Motor neuron (in vitro differentiated cells): ENCODE measurements at places on chromosomes 4 and X.
A peak's percentile ranks its signal among the peaks of the same experiment; 100 is the strongest.

DNA sequence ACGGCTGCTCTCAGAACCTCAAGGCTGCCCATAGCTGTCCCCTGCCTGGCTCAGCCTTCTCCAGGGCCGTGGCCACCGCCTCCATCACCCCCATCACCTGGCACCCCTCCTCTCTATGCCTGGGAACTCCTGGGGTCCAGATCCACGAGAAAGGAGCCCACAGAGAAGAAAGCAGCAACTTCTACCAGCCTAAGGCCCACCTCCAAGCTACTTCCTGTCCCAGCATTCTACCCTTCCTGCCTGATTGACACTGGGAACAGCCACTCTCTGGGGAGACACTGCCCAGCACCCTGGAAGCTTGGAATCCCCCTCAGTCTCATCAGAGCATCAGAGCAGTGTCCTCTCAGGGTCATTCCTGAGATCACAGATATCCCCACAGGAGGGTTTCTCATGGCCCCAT lies 36.9 kb upstream of the PROM1 start:
- ATAC-seq = no peak

DNA sequence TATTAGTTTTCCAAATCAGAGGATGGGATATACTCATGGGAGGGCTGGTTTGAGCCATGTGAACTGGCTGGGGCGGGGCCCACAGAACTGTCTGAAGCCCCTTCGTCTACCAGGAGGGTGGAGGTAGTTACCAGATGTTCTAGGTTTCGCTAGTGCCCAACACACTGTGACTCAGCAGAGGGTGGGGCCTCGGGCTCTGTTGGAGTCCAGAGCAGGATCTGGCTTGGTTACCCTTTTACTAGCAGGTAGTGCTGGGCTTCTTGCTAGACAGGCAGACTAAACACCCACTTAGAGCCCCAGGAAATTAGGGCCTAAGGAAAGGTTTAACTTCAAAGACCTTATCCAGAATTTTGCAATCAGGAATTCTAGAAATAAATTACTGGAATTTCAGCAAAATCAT lies 56.2 kb upstream of the CHRDL1 start:
- ATAC-seq = no peak

DNA sequence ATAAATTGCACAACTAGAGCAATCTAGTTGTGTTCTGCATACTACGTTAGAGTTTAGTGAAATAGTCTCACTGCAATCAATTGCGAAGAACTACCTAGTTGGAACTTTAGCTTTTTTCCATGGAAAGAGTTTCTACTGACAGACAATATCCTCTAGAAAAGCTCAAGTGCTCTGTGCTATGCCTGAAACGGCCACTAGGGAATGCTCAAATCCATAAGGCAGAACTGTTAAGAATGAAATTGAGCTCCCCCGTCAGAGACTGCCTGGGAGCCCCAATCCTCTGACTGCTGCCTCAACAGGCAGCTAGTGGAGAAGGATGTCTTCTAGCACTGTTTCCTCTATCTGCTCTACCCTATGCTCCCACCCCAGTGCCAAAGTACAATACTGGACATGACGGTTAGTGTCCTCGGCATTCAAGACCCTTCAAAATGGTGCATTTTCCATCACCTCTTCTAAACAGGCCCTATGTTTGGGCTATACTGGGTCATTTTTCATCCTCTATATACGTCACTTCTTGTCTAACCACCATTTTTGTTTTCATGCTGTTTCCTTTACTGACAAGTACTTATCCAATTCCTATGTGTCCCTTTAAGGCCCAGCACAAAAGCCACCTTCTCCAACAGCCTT lies 35.3 kb downstream of the FRMD7 start:
- no peak for ATAC-seq

GRCh38 chr4:53196882-53197771 lies 168.7 kb downstream of the SCFD2 start:
- ATAC-seq = peak; percentile 86

DNA sequence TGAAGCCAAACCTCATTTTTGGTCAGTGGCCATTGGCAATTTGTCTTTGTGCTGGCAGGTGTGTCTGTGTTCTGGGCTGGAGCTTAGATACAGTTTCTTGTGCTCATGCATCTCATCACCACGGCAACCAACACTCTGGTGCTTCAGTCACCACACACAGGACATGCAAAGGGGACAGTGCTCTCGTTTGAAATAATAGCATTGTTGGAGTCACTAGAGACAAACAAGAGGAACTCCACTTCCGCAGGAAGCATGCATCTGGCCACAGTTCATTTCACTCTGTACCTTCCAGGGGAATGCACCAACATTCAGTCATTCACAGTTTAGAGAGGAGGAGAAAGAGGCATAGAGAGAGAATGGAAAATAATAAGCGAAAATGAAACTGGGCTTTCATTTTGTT lies 267.4 kb downstream of the ANK2 start:
- no peak for ATAC-seq

DNA sequence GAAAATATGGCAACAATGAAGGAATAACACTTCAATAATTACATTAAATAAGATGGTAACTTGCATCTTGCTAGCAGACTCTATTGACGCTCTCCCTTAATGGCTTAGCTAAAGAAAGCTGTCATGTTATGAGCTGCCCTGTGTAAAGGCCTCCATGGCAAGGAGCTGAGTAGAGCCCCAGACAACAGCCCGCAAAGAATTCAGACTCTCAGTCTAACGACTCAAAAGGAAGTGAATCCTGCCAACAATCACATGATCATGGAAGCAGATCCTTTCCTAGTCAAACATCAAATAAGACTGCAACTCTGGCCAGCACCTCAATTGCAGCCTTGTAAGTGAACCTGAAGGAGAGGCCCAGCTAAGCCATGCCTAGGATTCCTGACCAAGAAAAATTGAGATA lies 157.6 kb downstream of the MAB21L2 start:
- no peak for ATAC-seq

DNA sequence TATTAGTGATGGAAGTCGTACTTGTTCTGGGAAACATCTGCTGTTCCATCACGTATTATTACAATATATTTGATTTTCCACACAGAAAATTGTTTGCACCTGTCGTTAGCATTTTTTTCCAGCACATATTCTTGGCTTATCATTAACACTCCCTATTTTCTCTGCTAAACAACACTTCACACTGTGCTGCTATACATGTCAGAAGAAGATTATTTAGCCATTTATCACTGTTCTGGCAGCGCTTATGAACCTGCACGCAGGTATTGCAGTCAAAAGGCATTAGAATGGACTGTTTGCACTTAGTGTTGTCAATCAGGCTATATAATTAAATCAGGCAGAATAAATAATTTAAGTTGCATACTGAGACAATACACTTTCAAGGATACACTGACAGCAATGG lies 218.6 kb downstream of the CHM start:
- ATAC-seq = no peak

GRCh38 chrX:84186603-84187532 lies 1.1 kb downstream of the RPS6KA6 start:
- peak; percentile 2 for ATAC-seq

- ATAC-seq = peak; percentile 21
Observed at GRCh38 chrX:476724-477075, 90.0 kb upstream of the PPP2R3B start.

- ATAC-seq = no peak
Observed at GRCh38 chrX:155134255-155134654, 62.9 kb downstream of the BRCC3 start.

DNA sequence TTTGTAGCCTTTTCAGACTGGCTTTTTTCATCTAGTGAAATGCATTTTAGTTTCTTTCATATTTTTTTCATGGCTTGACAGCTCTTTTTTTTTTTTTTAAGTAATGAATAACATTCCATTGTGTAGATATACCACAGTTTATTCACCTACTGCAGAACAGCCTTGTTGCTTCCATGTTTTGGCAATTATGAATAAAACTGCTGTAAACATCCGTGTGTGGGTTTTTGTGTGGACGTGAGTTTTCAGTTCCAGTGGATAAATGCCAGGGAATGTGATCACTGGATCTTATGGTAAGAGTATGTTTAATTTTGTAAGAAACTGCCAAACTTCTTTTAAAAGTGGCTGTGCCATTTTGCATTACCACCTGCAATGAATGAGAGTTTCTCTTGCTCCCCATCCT lies 160.8 kb downstream of the SOWAHB start:
- no peak for ATAC-seq

DNA sequence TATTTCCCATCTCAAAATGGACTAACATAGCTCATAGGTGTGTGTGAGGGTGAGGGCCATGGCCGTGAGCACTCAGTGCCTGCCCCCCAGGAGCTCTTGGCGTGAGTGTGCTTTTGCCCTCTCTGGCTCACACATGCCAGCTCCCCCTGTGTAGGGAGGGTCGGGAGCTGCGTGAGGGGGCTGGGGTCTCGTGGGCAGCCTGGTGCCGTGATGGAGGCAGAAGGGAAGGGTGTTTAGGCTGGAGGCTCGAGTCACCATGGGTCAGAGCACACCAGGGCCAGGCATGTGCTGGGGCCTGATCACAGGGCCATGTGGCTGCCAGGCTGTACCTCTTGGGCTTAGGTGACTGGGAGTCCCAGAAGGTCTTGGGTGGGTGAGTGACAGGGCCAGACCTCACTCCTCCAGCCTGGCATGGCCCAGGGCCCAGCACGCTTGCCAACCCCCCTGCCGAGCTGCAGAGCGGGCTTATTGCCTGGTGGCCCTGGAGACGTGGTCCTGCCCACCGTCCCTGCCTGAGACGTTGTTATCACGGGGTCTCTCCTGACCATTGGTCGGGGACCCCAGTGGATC lies 44.0 kb downstream of the ADRA2C start:
- no peak for ATAC-seq

DNA sequence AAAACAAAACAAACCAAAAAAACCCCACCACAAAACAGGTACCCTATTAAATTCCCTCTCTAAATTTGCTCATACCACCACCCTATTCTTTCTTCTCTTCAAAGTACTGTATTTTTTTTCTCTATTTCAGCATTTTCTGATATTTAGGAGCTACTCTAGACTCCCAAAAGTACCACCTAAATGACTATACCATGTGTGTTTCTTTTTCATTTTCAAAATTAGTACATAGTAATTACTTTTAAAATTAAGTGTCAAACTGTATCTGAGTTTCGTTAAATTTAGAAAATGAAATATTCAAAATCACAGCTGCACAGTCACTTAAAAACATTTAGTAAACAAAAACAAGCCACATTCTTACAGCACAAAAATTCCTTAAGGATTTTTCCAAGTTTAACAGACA lies 161.7 kb downstream of the FBXW7 start:
- ATAC-seq = no peak

DNA sequence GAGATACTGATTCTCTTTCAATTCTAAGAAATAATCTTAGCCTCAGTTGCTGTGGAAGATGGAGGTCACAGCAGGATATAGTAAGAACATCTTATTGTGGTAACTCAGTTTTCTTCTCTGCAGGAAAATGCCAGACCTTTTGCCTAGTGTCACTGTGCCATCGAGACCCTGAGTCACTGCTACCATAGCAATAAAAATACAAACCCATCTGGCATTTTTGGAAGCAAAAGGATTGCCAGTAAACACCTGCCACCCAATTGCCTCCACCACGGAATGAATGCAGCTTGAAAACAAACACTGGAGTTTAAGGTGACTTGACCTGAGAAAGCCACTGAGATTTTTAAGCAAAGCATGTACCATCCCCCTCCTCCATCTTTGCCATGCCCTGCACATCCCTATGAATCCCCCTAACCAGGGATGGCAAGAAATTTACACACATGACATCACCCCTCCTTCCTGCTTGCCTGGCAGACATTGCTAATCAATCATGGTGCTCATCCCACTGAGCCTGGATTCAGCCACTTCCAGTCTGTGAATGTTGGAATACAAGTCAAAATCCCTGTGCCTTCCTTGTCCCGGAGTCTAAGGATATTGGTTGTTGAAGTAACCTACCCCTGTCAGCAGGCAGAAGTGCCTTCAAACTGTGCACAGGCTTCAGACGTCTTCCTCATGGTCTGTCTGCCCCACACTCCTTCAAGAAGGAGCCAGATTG lies 59.6 kb upstream of the MAMLD1 start:
- ATAC-seq = no peak

DNA sequence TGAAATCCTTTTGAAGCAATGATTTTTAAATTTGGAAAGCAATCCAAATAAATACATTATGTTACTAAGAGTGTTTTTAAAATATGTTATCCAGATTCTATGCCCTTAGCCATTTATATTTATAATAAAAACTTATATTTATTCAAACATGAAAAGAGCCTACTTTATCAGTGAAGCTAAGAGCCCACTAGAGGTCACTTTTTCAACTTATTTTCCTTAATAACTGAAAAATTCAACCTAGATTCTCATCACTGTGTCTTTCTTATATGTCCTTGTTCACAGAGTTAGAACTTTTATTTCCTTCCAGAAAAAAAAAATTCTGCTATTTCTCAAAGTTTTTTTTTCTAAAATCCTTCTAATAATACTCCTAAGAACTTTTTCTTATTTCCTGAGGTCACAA lies 23.9 kb downstream of the PRDM8 start:
- no peak for ATAC-seq

- no peak for ATAC-seq
Observed at GRCh38 chr4:534101-534575, 35.1 kb downstream of the PIGG start.

DNA sequence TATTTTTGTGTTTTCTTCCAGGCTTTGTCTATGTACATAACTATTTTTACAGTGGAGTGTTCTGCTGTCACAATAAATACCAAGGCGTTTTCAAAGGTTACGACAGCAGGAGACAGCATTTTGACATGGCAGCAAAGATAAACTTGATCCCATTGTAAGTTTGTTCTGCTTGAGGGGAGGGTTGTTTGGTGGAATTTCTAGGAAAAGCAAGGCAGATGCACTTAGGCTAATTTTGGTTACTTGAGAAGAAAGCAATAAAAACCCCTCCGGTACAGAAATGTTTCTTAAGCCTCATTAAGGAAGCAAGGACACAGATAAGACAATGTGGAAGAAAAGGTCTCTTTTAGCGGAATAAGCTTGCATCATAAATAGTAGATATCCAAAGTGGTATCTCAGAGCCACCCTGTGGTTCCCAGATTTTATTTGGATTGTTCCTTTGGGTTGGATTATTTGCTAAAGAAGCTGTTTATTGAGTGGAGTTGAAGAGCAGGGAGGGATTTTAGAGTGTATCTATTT lies 54.3 kb downstream of the CLCN5 start:
- no peak for ATAC-seq

GRCh38 chrX:85221361-85221760 lies 22.2 kb downstream of the SATL1 start:
- ATAC-seq = no peak

- ATAC-seq = no peak
Observed at GRCh38 chrX:40127052-40127451, 29.3 kb upstream of the BCOR start.

- ATAC-seq = no peak
Observed at GRCh38 chr4:24471486-24472160, 112.7 kb downstream of the DHX15 start.

- ATAC-seq = no peak
Observed at GRCh38 chr4:106615410-106615945, 246.9 kb upstream of the GIMD1 start.

- ATAC-seq = no peak
Observed at GRCh38 chrX:109508915-109509314, 27.0 kb upstream of the GUCY2F start.

- peak; percentile 84 for ATAC-seq
Observed at GRCh38 chr4:15149839-15150592, 147.7 kb downstream of the CPEB2 start.
